ENCODE measurements at places on chromosomes 2 and 18. TPM values are rescaled to one million over a fixed set of nuclear protein-coding genes. Genes with fewer than 3 reads are reported as not detected.
A peak's percentile ranks its signal among the peaks of the same experiment; 100 is the strongest.

The HDAC4 gene
- 19.6 TPM for total RNA-seq

The ALPG gene
- total RNA-seq = not detected

The SKA1 gene
- 13.4 TPM for total RNA-seq

The HAAO gene
- total RNA-seq = 1.6 TPM

The ATP6V1B1 gene
- not detected for total RNA-seq

The CTLA4 gene
- not detected for total RNA-seq

The KCNG2 gene
- total RNA-seq = under 0.01 TPM

The FASTKD2 gene
- 34.1 TPM for total RNA-seq

The TANC1 gene
- total RNA-seq = 49.9 TPM

The HOXD8 gene
- total RNA-seq = 15.5 TPM

The MAIP1 gene
- 22.9 TPM for total RNA-seq

The POTEC gene
- total RNA-seq = under 0.01 TPM

The LONRF2 gene
- 1.3 TPM for total RNA-seq

The LHCGR gene
- total RNA-seq = under 0.01 TPM

The RHOB gene
- 142 TPM for total RNA-seq

The XRCC5 gene
- 278 TPM for total RNA-seq

The CDH7 gene
- not detected for total RNA-seq

The ANKRD62 gene
- not detected for total RNA-seq

The C2orf92 gene
- total RNA-seq = 2.6 TPM

The SLC1A4 gene
- 7.8 TPM for total RNA-seq

The DCDC2C gene
- not detected for total RNA-seq

GRCh38 chr2:156196031-156196430, 136.5 kb downstream of the NR4A2 start:
- DNase-seq = no peak

- no peak for DNase-seq
These were observed 24.8 kb downstream of the IGFBP2 start for GRCh38 chr2:216657980-216658379.

GRCh38 chr2:118118479-118118878, 30.2 kb downstream of the INSIG2 start:
- no peak for DNase-seq

DNA sequence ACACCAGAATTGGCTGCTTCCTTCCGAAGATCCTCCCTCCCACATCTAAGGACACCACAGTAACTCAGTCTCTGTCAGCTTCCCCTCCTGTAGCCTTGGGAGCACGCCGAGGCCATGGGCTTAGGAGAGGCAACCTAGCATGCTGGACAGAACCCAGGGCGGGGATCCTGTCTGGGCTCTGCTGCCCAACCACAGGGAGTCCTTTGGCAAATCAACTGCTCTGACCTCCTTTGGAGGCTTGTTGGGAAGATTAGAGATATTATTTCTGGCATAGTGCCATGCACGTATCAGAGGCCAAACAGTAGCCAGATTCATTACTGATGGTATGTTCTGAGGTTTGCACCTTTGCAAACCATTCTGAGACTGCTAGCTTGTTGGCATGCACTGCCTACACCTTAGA, 262.7 kb upstream of the EPAS1 start:
- no peak for DNase-seq

GRCh38 chr2:197113275-197113711, 186.8 kb upstream of the PGAP1 start:
- peak; percentile 42 for DNase-seq

DNA sequence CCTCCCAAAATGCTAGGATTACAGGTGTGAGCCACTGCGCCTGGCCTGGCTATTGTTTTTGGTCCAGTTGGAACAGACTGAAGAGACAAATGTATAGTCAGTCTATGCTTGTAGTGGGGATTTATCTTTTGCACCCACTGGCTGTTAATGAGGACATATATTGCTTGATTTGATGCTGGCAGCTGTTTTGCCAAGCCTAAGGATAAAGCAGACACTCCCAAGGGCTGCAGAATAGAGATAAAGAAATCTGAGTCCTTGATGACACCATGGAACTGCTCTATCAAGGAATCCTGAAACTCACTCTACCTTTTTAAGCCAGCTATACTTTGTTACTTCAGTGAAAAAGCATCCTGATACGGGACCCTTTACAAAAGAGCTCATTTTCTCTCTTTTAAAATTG, 43.1 kb upstream of the ENOSF1 start:
- no peak for DNase-seq

DNA sequence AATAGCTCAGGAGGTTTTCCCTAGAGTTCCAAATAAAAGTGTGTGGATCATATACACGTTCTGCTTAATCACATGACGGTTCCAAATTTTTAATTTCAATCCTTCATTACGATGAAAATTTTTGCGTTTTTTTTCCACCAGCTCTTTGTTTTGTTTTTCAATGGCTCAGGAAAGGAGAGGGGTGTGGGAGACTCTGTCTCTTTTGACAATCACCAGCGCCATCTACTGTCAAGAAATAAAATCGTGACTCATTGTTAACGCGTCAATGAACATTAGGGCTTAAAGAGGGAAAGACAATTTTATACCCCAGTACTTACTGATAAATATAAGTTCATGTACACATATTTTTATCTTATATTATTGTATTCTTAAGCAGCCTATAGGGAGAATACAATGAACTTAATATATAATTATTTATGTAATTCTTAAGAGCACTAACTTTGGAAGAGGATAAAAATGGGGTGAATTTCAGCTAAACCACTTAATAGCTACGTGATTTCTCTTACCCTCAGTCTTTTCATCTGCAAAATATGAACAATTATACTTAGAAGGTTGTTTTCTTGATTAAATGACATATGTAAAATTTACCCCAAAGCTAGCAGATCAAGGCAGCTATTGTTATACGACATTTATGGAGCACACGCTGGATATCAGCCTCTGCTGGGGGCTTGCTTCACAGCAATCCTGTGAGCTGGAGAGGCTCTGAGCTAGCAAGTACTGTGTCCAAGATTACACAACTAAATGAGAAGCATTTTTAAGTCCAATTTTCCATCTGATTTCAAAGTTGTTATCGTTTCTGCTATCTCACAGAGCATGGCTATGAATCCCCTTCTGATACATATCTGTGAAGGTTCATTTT, 47.4 kb upstream of the RMDN2 start:
- peak; percentile 70 for DNase-seq

GRCh38 chr2:104752504-104752903, 101.4 kb upstream of the POU3F3 start:
- DNase-seq = no peak

- DNase-seq = peak; percentile 41
These were observed 26.9 kb downstream of the GCG start for GRCh38 chr2:162125138-162125537.

- no peak for DNase-seq
These were observed 8.7 kb downstream of the TFCP2L1 start for GRCh38 chr2:121276341-121276740.

GRCh38 chr2:13654416-13654815, 937.7 kb downstream of the TRIB2 start:
- DNase-seq = no peak

DNA sequence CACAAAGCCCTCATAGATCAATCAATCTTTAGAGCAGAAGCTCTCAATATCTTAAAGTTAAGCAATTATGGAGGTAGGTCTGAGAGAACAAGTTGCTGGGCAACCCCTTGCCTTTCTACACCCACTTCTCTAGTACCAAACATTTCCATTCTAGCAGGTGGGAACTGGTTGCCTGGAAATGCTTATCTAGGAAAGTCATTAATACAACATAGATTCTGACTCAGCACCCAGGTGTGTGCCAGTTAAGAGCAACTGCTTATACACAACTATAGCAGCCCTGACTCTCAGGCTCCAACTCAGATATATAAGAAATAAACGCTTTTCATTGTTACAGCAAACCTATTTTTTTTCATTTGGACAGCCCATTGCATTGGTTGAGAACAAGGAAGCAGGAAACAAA, 237.7 kb downstream of the IRS1 start:
- no peak for DNase-seq

GRCh38 chr18:33123862-33124518, 316.5 kb downstream of the CCDC178 start:
- no peak for DNase-seq

- DNase-seq = peak; percentile 82
These were observed 141.8 kb downstream of the MEIS1 start for GRCh38 chr2:66576561-66577320.

GRCh38 chr18:50154420-50154819, 40.5 kb downstream of the MYO5B start:
- no peak for DNase-seq

DNA sequence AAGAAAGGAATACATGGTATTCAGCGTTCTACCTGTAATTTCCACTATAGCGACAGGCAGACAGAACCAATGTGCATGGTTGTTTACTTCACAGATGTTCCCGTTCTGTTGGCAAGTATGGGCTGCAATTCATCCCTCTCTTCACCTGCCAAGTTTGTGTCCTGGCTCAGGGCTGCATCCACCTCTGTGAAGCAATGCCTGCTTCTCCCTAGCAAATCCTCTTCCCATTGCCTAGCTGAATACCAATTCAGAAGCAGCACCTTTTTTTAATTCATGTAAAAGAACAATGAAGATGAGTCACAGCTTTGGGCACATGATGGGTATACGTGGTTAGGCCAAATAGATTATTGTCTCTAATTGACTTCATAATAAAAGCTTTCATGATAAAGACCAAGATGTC, 54.7 kb upstream of the LRATD1 start:
- DNase-seq = no peak

DNA sequence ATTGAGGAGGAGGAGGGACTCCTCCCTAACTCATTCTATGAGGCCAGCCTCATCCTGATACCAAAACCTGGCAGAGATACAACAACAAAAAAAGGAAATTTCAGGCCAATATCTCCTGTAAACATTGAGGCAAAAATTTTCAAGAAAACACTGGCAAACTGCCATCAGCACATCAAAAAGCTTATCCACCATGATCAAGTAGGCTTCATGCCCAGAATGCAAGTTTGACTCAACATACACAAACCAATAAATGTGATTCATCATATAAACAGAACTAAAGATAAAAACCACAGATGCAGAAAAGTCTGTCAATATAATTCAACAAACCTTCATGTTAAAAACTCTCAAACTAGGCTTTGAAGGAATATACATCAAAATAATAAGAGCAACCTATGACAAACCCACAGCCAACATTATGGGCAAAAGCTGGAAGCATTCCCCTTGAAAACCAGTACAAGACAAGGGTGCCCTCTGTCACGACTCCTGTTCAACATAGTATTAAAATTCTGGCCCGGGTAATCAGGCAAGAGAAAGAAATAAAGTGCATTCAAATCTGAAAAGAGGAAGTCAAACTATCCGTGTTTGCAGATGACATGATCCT, 1014.3 kb downstream of the CBLN2 start:
- peak; percentile 0 for DNase-seq

GRCh38 chr18:62629031-62629430, 86.3 kb upstream of the PHLPP1 start:
- DNase-seq = no peak

- no peak for DNase-seq
These were observed 31.8 kb downstream of the SP100 start for GRCh38 chr2:230447455-230448451.

GRCh38 chr18:58418361-58418760, 210.5 kb downstream of the ALPK2 start:
- DNase-seq = no peak

DNA sequence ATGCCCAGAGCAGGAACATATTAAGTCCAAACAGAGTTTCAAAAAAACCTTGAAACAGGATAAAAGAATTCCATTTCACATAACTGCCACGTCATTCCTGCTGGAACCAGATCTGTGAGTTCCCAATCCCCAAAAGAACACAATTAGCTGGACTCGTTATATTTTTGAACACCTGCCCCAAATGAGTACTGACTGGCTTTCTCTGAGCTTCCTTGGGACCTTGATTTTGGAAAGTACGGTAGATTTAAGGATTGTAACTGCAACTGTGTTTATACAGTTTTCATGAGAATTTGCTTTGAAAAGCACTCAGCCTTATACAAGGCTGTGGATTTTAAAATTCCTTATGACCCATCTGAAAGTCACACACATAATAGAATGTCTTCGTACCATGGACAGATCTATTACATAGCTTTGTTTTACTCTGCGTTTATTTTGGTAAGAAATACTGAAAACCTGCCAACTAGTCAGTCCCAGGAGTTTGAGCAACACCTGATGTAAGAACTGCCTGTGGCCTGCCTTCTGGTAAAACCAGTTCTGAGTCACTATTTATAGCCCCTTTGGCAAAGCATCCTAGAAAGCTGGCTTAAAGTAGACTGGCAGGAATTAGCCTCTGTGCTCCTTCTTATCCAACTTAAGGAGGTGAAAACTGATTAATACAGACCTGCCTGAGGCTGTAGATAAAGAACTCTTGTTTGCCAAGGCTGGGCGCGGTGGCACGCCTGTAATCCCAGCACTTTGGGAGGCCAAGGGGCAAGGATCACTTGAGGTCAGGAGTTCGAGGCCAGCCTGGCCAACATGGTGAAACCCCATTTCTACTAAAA, 48.1 kb downstream of the MERTK start:
- DNase-seq = peak; percentile 70

- no peak for DNase-seq
These were observed 95.9 kb upstream of the SCG2 start for GRCh38 chr2:223697892-223698645.

GRCh38 chr2:168522446-168522845, 66.4 kb downstream of the CERS6 start:
- no peak for DNase-seq

- no peak for DNase-seq
These were observed 1047.8 kb downstream of the SOCS6 start for GRCh38 chr18:71336576-71337210.

DNA sequence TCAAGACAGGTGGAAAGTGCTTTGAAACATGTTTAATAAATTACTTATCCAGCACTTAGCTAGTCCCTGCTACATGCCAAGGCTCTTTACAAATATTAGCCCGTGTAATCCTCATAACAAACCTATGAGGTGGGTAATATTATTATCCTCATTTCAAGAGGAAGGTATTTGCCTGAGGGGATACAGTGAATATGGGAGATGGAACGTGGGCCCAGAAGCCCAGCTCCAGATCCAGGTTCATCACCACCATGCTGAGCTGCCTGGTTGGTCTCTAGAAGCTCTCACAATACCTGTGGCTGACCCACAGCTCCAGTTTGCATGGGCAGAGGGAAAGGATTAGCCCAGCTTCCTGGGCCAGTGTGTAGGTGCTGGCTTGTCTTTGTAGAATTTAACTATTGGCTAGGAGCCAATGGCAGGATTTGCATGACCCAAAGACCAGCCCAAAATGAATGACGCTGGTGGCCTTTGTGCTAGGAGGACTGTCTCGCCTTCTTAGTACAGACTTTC, 61.6 kb upstream of the ATP8B1 start:
- DNase-seq = no peak

GRCh38 chr18:60555625-60556024, 183.1 kb upstream of the MC4R start:
- no peak for DNase-seq

GRCh38 chr2:170737821-170738220, 22.7 kb downstream of the SP5 start:
- no peak for DNase-seq

DNA sequence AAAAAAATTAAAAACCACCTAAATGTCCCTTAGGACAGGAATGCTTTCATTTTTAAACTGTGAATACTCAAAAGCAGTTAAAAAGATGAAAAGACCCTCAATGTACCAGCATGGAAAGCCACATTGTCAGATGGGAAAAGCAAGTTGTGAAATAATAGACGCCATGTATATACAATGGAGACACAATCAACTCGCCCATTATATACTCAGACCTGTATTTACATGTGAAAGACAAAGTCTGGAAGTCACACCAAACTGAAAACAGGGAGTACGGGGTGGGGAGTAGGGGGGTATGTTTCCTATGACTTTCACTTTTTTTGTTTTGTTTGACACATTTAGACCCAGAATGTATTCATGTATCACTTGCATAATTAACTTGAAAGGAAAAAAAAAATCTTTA, 75.6 kb downstream of the CELF4 start:
- DNase-seq = no peak

Data from fibroblast of villous mesenchyme (primary cell).